Neural crest cell (in vitro differentiated cells): ENCODE measurements at places on chromosomes 2 and 18.

DNA sequence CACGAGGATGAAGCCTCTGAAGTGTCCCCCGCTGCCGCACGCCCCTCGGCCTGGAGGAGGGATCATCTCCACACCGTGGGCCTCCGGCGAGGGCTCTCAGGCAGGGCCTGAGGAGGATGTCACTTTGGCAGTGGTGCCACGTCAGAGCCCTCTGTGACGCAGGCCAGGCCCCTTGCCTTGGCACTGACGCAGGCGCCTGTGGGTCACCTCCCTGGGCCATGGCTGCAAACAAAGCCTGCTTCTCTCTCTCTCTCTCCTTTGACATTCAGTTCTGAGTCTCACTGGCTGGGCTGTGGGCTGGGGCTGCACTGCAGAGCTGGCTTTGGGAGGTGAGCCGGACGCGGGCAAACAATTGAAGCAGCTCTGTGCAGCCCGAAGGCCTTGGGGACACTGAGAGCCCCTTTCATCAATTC, 273.7 kb downstream of the TWIST2 start:
- DNase-seq: peak; percentile 50

- no peak for DNase-seq
Observed at GRCh38 chr2:112583497-112584133, 794 bp upstream of the CHCHD5 start.

- no peak for DNase-seq
Observed at GRCh38 chr2:187541086-187542085, 12.8 kb downstream of the TFPI start.

DNA sequence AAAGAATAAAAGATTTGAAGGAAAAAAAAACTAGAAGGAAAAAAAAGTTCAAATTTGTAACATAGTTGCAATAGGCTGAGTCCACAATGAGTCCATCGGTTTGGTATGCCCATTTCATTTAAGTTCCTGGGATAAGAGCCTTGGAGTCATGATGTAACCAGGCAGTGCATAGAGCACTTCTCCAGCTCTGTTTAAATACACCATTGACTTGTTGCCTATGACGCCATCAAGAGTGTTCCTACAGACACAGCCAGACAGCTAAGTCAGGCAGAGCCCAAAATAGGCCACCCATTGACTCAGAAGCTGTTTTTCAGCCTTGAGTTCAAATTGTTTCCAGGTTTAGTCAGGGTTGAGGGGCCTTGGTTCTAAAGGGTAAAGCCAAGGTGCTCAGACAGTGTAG, 44.9 kb downstream of the SOCS6 start:
- no peak for DNase-seq

- DNase-seq: no peak
Observed at GRCh38 chr2:200340508-200341224, 34.2 kb downstream of the SPATS2L start.

DNA sequence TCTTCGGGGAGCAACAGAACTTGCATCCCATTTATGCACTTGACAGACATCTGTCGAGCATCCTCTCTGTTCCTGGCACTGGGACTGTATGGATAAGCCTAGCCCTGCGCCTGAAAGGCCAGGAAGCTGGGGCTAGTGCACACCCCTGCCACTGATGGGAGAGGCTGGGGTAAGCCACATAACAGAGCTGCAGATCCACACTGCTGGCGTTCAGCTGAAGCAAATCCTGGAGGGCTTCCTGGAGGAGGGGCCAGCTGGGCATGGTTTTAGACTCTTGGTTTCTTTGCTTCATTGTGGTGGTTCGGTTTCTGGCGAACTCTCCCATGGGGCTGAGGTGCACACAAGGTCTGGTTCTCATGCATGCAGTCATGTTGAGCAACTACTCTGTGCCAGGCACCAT, 45.5 kb upstream of the FOSL2 start:
- no peak for DNase-seq

DNA sequence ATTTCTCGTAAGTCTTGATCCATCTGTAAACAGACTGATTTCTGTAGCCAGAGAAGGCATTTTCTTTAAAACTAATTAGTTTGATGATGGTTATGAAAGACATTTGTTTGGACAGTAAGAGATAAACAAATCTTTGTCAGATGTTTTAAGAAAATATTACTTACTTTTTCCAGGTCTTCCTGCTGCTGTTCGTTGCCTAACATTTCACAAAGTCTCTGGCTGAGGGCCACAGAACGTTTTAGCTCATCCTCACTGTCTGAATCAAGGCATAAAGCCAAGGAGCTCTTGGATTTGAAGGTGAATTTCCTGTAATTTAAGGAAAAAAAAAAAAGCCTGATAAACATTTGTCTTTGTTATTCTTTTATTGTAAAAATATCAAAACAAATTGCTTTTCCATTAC, 57.8 kb downstream of the VIL1 start:
- no peak for DNase-seq

- no peak for DNase-seq
Observed at GRCh38 chr2:20496076-20496872, 49.4 kb downstream of the RHOB start.

DNA sequence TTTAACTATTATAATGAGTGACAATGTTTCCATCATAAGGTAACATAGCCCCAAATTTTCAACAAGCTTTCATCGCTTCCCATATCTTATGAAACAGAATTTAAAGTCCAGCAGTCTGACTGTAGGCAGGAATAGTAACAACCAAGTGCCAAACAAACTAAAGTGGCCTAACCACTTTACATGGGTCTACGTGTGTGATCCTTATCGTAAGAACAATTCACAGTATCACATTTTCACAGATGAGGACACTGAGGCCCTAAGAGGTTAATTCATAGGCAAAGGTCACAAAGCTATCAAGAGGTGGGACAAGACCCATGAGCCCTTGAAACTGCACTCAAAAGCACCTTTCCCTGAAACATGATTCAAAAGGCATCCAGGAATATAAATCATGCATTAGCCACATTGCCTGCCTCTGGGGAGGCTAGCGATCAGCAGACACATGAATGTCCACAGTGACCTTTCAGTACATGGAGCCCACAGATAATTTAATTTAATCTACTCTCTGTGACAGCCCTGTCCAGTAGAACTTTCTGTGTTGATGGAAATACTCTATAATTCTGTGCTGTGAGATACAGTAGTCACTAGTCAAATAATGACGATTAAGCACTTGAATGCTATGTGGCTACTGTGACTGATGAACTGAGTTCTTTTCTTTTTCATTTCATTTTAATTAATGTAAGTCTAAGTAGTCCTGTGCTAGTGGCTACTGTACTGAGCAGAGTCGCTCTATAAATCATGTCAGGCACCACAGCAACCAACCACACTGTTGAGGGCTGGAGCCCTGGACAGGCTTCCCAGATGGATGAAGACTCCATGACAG, 30.3 kb downstream of the KIDINS220 start:
- no peak for DNase-seq

DNA sequence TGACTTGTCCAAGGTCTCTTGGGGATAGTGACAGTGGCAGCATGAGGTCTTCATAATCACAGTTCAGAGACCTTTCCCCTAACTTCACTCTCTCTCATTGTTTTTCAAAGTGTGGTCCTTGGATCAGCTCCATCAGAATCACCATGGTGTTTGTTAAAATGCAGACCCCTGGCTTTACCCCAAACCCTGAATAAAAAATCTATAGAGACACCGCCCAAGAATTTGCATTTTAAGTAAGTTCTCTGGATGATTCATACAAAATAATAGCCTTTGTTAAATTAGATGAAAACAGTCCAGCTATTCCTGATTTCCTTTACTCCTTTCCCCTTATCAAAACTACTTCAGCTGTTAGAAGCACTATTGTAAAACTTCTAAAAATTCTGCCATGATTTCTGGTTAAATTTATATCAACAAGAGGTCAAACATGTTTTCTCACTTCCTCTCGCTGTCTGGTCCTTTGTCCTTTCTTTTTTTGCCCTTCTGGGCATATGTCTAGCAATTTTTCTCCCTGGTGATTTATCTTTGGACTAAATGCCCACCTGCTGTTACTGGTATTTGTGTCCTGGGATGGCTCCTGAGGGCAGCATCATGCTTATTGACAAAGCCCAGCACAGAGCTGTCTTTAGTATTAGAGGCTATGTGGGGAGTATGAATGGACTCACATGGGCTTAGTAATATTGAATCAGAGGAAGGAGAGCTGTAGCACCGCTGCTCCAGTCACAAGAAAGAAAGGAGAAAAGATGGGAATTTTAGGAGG, 63.4 kb downstream of the LHCGR start:
- no peak for DNase-seq

DNA sequence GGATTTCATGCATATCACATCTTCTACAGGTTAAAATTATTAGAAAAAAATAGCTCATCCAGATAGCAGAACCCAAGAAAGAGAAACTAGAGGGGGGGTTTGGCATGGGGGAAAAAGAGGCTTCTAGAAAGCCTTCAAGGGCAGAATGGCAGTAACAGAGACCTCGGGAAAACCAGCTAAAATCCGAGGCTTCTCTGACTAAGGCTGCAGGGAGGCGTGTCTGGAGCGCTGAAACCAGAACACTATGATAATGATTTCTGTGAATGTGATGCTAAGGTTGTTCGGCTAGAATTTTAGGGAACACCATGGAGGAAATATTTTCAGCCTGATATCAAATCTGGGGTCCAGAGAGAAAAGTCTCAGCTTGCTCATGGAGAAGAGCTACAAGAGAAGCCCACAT, 73.0 kb downstream of the ATP8B1 start:
- no peak for DNase-seq

DNA sequence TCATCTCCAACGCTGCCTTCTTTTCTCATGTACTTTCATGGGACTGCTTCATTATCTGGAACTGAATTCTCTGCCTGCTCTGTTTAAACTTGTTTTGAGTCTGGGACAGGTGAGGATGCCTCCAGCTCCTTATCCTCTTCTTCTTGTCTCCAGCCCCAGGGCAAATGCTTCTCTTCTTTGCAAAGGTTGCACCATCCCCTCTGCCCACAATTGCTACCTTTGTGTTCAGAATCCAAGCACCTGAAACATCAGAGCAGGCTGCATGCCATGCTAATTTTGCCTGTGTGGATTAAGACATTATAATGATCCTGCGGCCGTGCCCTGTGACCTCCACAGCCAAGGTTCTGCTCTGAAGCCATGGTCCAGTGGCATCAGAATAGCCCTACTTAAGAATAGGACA, 309.5 kb downstream of the EPHA4 start:
- no peak for DNase-seq
